ENCODE measurements at places on chromosomes 3 and 15.

DNA sequence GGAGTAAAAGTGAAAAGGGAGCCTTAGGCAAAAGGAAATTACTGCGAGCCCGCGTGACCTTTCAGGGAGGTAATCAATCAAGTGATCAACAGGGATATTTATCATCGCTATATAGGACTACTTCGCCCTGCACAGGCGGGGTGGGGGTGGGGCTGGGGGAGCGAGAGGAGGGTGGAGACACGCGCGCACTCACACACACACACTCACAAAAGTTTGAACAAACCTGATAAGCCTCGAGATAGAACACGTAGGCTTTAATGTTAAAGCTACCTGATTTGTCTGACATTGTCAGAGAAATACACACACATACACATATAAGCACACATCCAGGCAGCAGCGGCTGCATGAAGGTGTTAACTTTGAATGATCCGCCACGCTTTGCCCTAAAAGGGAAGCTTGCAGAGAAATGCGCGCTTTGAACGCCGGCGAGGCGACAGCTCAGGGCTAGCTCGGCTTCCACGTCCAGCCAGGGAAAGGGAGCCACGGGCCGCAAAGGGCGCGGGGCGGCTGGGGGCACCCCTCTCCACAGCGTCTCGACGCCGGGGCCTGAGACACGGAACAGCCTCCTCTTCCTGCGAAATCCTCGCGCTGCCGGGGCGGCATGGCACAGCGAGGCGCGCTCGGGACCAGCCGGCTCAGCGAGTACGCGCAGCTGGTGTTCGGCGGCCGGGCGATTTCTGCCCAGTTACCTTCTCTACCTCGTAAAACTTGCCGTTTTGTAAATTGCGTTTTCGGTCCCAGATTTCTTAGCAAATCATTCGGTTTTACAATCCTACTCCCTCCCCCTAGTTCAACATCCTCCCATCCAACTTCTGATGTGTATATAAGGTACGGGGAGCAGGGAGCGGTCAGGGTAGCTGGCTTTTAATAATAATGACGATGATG lies 4.8 kb upstream of the MECOM start:
- DNase-seq = no peak

GRCh38 chr3:87796137-87796842 lies 262.5 kb downstream of the CGGBP1 start:
- no peak for DNase-seq

DNA sequence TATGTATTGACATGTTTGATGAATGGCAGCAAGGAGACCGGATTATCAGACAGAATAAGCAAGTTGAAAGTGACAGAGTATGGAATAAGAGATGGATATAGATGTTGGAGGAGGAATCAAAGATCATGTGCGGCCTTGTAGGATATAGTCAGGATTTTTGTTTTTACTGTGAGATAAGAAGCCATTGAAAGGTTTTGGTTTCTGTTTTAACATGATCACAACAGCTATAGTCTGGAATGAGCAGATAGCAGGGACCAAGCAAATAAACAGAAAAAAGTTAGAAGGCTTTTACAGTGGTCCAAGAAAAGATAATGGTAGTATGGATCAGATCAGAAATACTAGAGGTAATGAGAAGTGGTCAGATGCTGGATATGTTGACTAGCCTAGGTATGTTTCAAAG lies 52.6 kb downstream of the SLC12A6 start:
- no peak for DNase-seq

DNA sequence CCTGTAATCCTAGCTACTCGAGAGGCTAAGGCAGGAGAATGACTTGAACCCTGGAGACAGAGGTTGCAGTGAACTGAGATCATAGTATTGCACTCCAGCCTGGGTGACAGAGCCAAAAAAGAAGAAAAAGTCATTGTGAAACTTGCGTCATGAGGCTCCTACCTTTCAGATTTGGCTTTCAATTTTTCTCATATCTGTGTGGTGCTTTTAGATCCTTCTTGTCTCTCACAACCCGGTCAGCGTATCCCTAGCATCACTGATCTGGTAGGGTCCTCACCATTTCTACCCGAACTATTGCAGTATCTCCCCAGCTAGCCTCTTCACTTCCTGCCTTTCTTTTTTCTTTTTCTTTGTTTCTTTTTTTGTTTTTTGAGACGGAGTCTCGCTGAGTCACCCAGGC lies 21.6 kb upstream of the GCNT3 start:
- no peak for DNase-seq
